Stimulated activated CD4-positive, alpha-beta T cell treated with anti-CD3 and anti-CD28 coated beads, Interleukin-1b, Interleukin-23, amount 100 ng/mL, for 1 hour (primary cell): ENCODE measurements at places on chromosomes 4 and X.

- no peak for DNase-seq
Measured at GRCh38 chr4:152540293-152540674, 4.4 kb upstream of the FBXW7 start.

GRCh38 chrX:148600131-148600530, 99.7 kb downstream of the AFF2 start:
- DNase-seq: no peak

- DNase-seq: no peak
Measured at GRCh38 chrX:70041993-70042392, 7.7 kb downstream of the AWAT2 start.

- no peak for DNase-seq
Measured at GRCh38 chr4:3702561-3703221, 63.5 kb upstream of the ADRA2C start.

DNA sequence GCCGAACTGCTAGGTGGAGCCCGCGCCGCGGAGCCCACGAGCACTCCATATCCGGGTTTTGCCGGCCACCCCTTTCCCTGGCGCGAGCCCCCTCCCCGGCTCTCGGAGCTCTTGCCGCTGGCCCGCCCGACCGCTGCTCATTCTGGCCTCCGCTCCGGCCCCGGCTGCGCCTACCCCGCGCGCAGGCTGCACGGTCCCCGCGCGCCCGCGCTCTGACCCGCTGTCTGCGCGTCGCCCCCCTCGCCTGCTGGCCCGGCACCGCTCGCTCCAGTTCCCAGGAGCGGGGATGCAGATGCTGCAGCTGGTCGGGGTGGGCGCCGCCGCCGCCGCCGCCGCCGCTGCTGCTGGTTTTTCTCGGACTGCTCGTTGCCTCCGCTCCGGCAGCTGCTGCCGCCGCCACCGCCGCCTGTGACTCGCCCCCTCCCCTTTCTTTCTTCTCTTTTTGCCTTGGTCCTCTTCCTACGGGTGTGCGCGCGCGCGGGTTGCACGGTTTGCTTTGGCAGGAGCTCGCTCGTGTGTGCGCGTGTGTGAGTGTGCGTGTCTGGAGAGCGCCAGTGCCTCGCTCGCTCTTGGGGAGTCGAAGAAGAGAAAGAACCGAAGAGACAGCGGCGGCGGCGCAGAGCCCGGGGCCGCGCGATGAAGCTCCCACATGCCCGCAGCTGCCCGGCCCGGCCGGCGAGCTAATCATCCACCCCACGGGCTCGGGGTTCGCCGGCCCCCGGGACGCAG, at the start of gene ADGRL3:
Gene ADGRL3 (plus strand): TSS at position 140 of the 729 bp plus-strand sequence.
- no peak for DNase-seq

DNA sequence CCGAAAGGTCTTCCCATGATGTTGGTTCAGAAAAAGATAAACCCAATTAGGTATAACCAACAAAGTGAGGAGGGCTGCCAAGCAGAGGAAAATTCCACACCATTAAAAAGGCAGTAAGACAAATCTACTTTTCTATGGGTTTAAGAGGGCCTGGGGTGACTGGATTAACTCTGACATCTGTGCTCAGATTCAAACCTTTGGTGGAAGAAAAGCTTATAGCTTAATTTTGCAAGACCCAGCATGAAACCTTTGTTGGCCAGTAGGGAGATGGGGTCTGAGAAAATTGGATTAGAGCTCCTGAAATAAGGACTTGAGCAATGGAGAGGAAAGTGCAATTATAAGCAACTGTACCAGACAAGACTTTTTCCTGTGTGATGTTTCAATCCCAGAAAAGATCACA, 104.2 kb downstream of the KDR start:
- no peak for DNase-seq

DNA sequence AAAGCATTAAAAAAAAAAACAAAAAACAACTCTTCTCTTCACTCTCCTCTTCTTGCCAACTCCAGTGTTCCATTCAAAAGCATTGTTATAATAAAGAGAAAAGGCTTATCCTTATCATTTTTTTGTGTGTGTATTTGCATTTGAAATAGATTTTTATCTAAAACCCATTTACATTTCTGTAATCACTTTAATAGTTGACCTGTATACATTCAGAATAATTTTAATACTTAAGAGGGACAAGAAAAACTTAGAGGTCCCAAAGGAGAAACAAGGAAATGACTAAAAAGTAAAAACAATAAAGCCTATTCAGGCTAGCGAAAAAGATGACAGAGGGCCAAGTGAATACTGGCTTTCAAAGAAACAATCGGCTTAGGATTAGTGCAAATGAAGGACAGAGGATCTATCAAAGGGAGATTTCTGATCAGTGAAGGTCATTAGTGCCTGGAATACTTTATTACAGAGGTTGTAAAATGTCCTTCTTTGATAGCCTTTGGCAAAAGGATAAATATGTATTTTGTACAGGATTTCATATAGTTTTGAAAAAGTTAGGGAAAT, 808.3 kb downstream of the RPA4 start:
- no peak for DNase-seq

- no peak for DNase-seq
Measured at GRCh38 chr4:57095956-57096355, 14.2 kb downstream of the IGFBP7 start.

DNA sequence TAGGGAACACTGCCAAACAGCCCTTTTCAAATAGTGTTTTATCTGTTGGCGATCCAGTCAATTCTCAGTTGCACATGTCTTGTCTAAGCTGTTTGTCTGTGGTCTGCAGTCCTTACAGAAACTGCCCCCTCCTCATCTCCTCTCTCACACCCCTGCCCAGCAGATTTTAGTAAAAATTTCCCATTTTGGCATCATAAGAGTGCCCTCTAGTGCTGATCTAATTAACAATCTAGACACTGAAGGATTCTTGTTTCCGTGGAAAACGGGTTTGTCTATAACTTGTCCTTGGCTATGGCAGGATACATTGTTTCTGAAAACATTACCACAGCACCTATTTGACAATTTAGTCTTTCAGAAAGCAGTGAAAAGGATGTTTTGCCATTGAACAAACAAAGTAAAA, 227.2 kb upstream of the MBNL3 start:
- no peak for DNase-seq

DNA sequence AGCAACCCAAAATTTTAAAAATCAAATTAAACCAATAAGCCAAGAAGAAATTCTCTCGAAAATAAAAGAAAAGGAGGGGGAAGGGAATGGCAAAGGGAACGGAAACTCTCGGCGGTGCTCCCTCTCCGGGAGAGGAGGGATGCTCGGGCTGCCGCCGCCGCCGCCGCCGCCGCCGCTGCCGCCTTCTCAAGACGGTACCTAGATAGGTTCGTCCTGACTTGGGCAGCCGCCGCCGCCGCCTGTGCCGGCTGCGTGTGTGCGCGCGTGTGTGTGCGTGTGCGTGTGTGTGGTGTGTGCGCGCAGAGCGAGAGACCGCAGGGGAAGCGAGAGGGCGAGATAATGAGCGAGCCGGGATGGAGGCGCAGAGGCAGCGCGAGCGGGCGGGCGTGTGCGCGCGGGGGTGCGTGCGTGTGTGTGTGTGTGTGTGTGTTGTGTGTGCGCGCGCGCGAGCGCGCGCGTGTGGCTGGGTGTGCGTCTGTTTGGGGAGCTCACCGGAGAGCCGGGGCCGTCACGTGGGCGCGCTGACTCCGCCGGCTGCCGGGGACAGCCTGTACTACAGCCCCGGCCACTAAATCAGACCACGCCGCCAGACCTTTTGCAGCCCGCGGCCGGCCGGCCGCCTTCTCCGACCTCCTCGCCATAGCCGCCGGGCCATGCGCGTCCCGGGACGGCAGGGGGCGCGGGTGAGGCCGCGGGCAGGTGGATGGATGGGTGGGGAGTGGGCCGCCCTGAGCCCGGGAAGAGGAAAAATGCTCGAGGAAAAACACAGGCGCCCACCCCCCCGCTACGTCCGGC, 111.6 kb downstream of the DHX15 start:
- DNase-seq: peak; percentile 32

- DNase-seq: no peak
Measured at GRCh38 chr4:69489856-69490255, 5.8 kb downstream of the UGT2B4 start.

DNA sequence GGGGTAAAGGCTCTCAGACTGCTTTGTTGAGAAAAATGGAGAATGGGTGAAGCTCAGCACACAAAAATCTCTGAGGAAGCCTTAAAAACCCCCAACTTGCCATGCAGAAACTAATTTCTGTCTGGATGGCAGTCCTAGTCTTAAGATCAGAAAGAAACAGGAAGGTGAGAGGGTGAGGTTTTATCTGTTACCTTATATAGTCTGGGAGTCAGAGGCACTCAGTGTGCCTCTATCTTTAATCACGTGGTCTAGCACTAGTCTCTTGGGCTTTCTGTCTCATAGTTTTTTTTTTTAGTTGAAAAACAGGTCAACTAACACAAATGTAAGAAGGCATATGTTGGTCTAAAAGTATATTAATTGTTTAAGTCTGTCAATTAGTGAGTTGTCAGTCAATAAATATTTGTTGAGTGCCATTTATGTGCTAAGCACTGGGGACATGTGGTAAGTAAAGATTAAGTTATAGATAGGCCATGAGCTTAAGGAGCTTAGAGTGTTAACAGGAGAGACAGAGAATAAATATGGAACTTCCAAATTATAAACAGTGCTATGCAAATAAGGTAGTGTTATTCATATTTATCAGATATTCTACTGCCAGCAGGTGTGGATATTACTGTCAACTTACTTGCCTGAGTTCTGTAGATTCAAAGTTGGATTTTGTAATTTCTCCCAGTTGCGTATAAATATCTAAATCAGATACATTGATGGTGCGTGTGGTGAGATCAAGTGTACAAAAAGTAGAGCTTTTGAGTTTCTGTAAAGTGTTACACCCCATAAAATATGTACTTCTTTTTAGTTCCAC, 7.0 kb downstream of the CYBB start:
- DNase-seq: no peak

DNA sequence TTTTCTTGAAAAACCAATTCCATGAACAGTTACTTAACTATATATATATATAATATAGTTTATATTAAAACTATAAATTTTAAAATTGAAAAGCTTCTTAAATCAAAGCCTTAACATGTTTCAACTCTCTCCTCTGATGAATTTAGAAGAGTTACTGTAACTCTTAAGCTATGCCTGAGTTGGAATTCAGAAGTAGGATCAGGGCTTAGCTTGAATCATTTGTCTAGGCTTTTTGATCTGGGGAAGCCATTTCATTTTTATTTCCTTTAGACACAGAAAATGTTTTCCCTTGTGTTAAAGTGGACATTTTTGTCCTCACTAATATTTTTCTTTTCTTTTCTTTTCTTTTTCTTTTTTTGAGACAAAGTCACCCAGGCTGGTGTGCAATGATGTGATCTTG, 40.4 kb upstream of the PDLIM5 start:
- DNase-seq: no peak

- no peak for DNase-seq
Measured at GRCh38 chr4:189081826-189082225, 858.8 kb upstream of the FRG1 start.

- no peak for DNase-seq
Measured at GRCh38 chr4:177057186-177057585, 252.5 kb upstream of the NEIL3 start.

GRCh38 chr4:13470379-13470778, 13.8 kb downstream of the RAB28 start:
- no peak for DNase-seq

DNA sequence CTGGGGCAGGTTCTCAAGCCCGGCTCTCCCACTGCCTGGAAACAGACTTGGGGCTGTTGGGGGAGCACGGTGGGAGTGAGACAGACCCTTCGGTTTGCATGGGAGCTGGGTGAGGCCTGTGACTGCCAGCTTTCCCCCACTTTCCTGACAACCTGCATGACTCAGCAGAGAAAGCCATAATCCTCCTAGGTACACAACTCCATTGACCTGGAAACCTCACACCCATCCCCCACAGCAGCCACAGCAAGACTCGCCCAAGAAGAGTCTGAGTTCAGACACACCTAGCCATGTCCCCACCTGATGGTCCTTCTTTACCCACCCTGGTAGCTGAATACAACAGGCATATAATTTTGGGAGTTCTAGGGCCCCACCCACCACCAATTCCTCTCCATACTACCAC, 57.6 kb upstream of the UBQLN2 start:
- no peak for DNase-seq

DNA sequence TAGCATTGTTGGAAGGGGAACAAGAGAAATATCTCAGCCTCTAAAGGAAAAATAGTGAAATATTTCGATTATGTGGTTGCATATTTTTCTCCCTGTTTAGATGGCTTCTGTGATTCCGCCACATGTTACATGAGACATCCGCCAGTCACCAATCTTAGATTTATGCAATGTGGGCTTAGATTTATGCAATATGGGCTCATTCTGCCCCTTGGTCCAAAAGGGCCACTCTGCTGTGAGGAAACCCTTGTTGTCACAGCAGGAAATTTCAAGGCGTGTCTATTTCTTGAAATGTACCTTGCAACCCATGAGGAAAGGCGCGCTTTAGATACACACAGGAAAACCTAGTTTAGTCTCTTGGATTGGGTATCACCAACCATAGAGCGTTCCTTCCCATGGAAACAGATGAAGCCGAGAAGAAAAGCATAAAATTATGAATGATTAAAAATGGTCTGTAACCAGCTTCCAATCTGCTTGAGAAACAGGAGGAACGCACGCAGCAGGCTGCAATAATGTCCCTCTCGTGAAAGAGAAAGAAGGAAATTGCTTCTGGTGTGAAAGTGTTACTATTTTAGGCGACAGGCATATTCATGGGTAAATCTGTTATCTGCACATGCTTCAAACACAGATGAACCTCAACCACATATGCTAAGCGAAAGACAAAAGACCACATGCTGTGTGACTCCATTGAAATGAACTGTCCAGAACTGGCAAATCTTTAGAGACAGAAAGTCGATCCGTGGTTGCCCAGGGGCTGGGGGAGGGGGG, 3.7 kb downstream of the RS1 start:
- DNase-seq: no peak

- DNase-seq: no peak
Measured at GRCh38 chrX:134371133-134371532, 88.8 kb upstream of the HPRT1 start.

- no peak for DNase-seq
Measured at GRCh38 chrX:40573763-40574162, 7.0 kb upstream of the ATP6AP2 start.

- no peak for DNase-seq
Measured at GRCh38 chr4:133544097-133544496, 395.0 kb downstream of the PCDH10 start.

GRCh38 chr4:140764785-140765392, 8.7 kb upstream of the TBC1D9 start:
- no peak for DNase-seq

DNA sequence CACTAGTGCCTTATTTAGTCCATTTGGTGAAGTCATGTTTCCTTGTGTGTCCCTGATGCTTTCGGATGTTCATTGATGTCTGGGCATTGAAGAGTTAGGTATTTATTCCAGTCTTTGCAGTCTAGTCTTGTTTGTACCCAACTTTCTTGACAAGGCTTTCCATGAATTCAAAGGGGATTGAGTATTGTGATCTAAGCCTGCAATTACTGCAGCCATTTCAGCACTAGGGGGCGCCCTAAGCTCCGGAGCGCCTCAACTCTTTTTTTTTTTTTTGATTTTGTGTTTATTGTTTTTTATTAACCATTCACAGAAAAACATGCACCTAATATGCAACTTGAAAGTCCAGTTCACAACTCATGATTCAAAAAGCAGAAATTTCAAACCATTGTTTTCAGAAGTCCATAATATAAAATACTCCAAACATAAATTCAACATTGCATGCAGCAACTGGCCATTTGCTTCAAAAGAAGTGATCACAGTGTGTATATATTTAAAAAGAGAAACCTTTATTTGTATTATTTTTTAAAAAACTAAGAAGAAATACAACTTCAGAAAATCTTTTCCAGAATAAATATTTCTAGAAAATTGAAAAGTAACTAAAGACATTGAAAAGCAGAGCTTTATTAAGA, 59.2 kb downstream of the PTPN13 start:
- DNase-seq: no peak

GRCh38 chrX:134626434-134626833, 31.8 kb downstream of the PLAC1 start:
- DNase-seq: no peak
